ENCODE measurements at places on chromosomes 1 and 21.

- no peak for DNase-seq
Observed at GRCh38 chr21:35050348-35051286, 1.5 kb upstream of the RUNX1 start.

GRCh38 chr1:154720328-154721297, 112.6 kb upstream of the ADAR start:
- no peak for DNase-seq

GRCh38 chr1:149962039-149962647, 25.5 kb upstream of the MTMR11 start:
- peak; percentile 48 for DNase-seq

DNA sequence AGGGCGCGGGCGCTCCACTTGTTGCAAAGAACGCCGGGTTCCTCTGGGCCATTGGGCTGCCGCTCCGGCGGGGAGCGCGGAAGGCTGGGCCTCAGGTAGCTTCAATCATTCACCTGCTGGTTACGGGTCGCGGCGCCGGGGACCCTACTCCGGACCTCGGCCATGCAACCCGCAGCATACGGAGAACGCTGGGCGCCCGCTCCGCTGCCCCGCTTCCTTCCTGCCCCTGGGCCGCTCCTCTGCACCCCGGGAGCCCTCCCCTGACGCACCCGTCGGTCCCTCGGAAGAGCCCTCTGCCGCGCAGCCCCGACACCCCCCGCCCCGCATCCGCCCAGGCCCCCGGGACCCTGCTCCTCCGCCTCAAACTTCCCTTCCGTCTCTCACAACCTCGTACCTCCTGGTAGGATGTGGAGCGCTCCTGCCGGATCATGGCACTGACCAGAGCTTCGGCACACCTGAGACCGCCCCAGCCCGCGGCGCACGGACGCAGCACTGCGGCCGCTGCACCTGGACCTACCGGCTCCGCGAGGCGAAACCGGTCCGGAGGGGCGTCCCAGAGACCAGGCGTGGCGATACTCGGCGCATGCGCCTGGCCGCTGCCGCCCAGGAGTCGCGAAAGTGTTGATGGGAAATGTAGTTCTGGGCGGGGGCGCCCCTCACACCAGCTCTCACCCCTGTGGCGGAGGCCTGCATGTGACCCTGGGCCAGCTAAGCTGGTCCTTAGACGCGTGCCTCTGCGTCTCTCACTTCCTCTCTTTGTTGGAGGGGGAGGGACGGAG, at the start of gene PACC1:
PACC1 (minus strand) TSS at position 559 of the 779 bp plus-strand sequence; CDS start at position 430, 129 bp downstream.
- peak; percentile 92 for DNase-seq

DNA sequence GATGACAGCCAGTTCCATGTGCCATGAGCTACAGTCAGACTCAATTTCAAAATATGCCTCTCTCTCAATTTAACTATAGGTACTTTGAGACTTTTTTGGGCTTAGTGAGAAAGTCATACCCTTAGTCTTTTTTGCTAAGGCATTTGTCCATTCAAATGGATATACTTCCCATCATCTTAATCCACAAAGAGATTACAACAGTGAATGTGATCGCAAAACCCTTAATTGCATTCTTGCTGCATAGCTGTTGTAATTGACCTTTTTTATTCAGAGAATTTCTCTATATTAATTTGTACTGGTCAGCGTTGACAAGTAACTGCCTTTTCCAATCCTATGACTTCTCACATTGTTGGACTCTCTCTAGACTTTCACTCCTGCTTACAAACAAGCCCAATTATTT, 38.6 kb upstream of the RGS18 start:
- no peak for DNase-seq

GRCh38 chr1:32014199-32014947, 705 bp downstream of the KHDRBS1 start:
- DNase-seq, result peak; percentile 51

DNA sequence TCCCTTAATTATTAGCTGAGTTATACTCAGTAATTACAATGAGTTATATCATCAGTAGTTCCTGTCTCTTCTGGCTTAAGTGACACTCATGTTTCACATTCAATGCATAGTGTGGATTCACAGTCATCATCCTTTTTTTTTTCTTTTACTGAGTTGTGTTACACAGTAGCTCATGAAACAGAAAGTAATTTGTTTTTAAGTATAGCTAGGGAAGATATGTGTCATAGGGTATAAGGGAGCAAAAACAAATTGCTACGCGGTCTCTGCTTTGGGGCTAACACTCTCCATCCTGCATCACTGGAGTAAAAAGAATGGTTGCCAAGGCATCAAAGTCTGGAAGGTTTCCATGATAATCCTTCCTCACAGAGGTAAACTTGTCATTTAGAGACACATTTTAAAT, 971.7 kb upstream of the NCAM2 start:
- DNase-seq, result no peak

Measured in activated CD4-positive, alpha-beta T cell treated with anti-CD3 and anti-CD28 coated beads for 48 hours (primary cell).